ENCODE measurements at places on chromosomes 11 and 22.

DNA sequence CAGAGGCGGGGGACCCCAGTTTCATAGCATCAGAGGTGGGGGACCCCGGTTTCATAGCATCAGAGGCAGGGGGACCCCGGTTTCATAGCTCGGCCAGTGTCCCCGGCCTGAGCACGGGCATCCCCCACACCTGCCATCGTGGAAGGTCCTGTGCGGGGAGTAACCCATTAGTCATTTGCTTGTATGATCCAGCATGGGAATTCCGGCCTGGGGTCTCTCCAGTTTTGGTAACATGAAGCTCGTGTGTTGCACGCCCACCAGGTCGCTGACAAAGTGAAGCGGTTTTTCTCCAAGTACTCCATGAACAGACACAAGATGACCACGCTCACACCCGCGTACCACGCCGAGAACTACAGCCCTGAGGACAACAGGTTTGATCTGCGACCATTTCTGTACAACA is 29.0 kb upstream of the KRTAP5-7 start:
- H3K27me3 ChIP-seq: no peaks in the 10 kb centered on the region
- H3K4me3 ChIP-seq: no peak overlapping the region
- no peak for DNase-seq
- H3K36me3 ChIP-seq: peaks cover 67% of the 10 kb centered on the region
- peaks cover 2% of the 10 kb centered on the region for H3K4me1 ChIP-seq

DNA sequence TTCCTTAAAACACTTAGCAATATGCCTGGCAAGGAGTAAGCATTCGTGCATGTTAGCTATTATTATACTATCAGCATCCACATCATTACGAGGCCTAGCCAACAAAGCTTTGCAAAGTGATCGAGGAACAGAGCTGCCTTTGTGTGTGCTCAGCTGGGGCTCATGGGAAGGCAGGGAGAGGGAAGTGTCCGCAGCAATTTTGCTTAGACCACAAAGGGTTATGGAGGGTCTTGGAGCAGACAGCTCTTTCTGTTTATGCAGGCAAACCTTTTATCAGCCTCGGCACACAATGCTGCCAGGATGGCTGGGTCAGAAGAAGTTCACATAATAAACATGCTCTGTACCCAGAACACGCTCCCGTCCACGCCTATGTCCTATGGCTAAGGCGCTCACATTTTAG is 10.9 kb upstream of the DKK3 start:
- no peak overlapping the region for H3K4me3 ChIP-seq
- no peak for DNase-seq
- H3K27me3 ChIP-seq: peaks cover 20% of the 10 kb centered on the region
- no peaks in the 10 kb centered on the region for H3K36me3 ChIP-seq
- H3K27ac ChIP-seq: no peak overlapping the region
- no peaks in the 10 kb centered on the region for H3K4me1 ChIP-seq

DNA sequence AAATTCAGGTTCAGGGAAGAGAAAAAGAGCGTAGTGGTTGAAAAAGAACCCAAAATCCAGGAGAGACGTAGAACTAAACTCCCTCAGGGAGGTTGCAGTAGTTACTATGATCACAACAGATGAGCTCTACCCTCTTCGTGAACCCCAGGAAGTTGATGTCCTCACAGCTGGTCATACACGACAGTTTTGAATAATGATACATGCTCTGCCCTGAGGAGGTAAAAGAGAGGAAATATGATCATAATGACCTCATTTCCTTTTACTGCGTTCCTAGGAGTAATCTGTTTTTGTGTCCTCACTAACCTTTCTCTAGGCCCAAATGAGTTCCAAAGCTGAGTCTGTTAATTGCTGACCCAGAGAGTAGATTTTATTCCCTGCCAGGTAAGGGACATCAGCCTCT is 1.3 kb downstream of the PATE2 start:
- no peak overlapping the region for H3K27ac ChIP-seq
- peaks cover 7% of the 10 kb centered on the region for H3K27me3 ChIP-seq
- DNase-seq: no peak
- H3K4me1 ChIP-seq: no peaks in the 10 kb centered on the region
- no peak overlapping the region for H3K4me3 ChIP-seq

DNA sequence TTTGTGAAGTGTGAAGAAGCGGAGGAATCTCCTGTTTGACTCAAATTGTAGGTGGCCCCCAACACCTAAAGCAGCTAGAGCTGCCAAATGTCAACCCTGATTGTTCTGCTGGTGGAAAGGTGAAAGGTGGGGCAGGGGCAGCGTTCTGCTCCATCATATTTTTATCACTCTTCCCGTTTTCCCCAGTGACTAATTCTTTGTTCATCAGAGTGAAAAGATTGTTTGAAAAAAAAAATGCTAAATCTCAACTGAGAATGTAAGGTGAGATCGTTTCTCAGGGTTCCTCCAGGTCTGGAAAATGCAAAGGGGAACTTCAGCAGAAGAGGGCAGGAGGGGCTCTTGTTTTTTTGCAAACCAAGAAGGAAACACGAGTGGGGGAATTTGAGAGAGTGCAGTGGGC is 137.7 kb downstream of the MN1 start:
- H3K4me1 ChIP-seq: no peaks in the 10 kb centered on the region
- H3K27me3 ChIP-seq: peaks cover 3% of the 10 kb centered on the region
- H3K4me3 ChIP-seq: no peak overlapping the region
- no peak for DNase-seq
- no peak overlapping the region for H3K27ac ChIP-seq

DNA sequence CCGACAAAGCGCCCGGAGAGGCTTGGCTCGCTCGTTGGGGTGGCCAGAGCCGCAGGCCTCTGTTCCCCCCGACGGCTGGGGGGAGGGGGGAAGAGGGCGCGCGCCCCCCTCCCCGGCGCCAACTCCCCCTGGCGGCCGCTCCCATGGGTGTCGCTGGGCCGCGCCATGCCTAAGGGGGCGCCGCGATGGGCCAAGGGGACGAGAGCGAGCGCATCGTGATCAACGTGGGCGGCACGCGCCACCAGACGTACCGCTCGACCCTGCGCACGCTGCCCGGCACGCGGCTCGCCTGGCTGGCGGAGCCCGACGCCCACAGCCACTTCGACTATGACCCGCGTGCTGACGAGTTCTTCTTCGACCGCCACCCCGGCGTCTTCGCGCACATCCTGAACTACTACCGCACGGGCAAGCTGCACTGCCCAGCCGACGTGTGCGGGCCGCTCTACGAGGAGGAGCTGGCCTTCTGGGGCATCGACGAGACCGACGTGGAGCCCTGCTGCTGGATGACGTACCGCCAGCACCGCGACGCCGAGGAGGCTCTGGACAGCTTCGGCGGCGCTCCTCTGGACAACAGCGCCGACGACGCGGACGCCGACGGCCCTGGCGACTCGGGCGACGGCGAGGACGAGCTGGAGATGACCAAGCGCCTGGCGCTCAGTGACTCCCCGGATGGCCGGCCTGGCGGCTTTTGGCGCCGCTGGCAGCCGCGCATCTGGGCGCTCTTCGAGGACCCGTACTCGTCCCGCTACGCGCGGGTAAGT is 1.4 kb downstream of the KCNC1 start:
- H3K4me3 ChIP-seq: no peak overlapping the region
- peaks cover 4% of the 10 kb centered on the region for H3K4me1 ChIP-seq
- peaks cover 21% of the 10 kb centered on the region for H3K27me3 ChIP-seq
- H3K27ac ChIP-seq: no peak overlapping the region
- DNase-seq: no peak

GRCh38 chr11:122791411-122791810 is 46.9 kb upstream of the CRTAM start:
- DNase-seq: no peak
- H3K36me3 ChIP-seq: peaks cover 3% of the 10 kb centered on the region
- H3K27me3 ChIP-seq: no peaks in the 10 kb centered on the region
- peaks cover 4% of the 10 kb centered on the region for H3K4me1 ChIP-seq

GRCh38 chr11:75320643-75321042 is 30.8 kb downstream of the ARRB1 start:
- H3K27ac ChIP-seq: no peak overlapping the region
- DNase-seq: no peak
- no peak overlapping the region for H3K4me3 ChIP-seq
- no peaks in the 10 kb centered on the region for H3K36me3 ChIP-seq
- H3K4me1 ChIP-seq: peaks cover 5% of the 10 kb centered on the region

DNA sequence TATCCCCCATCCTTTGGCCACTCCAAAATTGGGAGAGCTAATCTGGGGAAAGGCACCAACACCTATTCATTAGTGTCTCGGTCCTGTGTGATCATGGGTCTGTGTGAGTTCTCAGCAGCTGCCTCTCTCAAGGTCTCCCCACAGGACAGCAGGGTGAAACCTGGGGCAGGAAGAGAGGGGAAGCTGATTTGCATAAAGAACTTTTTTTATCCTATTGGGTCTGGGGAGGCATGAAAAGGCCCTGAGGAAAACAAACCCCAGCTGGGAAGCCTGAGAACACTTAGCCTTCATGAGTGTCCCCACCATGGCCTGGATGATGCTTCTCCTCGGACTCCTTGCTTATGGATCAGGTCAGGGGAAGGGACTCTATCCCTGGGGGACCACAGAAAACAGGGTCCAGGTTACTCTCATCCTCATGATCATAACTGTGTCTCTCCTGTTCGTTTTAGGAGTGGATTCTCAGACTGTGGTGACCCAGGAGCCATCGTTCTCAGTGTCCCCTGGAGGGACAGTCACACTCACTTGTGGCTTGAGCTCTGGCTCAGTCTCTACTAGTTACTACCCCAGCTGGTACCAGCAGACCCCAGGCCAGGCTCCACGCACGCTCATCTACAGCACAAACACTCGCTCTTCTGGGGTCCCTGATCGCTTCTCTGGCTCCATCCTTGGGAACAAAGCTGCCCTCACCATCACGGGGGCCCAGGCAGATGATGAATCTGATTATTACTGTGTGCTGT is 116.0 kb upstream of the TOP3B start:
- no peaks in the 10 kb centered on the region for H3K27me3 ChIP-seq
- H3K4me3 ChIP-seq: peak overlapping the region; percentile 76
- H3K4me1 ChIP-seq: peaks cover 25% of the 10 kb centered on the region
- H3K36me3 ChIP-seq: peaks cover 40% of the 10 kb centered on the region
- H3K27ac ChIP-seq: peak overlapping the region; percentile 88
- DNase-seq: no peak

DNA sequence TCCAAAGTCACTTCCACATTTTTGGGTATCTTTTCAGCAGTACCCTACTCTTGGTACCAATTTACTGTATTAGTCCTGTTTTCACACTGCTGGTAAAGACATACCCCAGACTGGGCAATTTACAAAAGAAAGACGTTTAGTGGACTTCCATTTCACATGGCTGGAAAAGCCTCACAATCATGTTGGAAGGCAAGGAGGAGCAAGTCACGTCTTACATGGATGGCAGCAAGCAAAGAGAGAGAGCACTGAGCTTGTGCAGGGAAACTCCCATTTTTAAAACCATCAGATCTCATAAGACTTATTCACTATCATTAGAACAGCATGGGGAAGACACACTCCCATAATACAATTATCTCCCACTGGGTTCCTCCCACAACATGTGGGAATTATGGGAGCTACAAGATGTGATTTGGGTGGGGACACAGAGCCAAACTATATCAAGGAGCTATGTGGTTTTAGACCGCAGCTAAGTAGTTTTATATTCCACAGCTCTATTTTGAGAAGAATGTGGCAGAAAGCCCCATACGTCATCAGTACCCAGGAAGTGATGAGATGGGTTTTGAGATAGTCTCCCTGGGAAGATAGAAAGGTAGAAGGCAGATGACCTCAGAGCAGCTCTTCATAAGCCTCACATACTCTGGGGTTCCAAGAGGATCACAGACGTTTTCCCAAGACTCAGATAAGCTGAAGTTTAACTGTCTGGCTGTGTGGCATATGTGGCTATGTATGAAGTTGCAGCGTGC is 96.3 kb downstream of the APIP start:
- peaks cover 13% of the 10 kb centered on the region for H3K27me3 ChIP-seq
- no peak overlapping the region for H3K4me3 ChIP-seq
- no peak for DNase-seq
- H3K27ac ChIP-seq: no peak overlapping the region
- peaks cover 2% of the 10 kb centered on the region for H3K36me3 ChIP-seq

GRCh38 chr11:102260241-102260640 is 57.0 kb upstream of the BIRC3 start:
- no peak for DNase-seq
- H3K27me3 ChIP-seq: peaks cover 2% of the 10 kb centered on the region
- H3K4me3 ChIP-seq: no peak overlapping the region
- H3K4me1 ChIP-seq: no peaks in the 10 kb centered on the region
- no peaks in the 10 kb centered on the region for H3K36me3 ChIP-seq

- peaks cover 4% of the 10 kb centered on the region for H3K27me3 ChIP-seq
- no peaks in the 10 kb centered on the region for H3K4me1 ChIP-seq
- H3K4me3 ChIP-seq: no peak overlapping the region
- H3K36me3 ChIP-seq: no peaks in the 10 kb centered on the region
Observed at GRCh38 chr22:27668828-27669797, 132.4 kb downstream of the MN1 start.

DNA sequence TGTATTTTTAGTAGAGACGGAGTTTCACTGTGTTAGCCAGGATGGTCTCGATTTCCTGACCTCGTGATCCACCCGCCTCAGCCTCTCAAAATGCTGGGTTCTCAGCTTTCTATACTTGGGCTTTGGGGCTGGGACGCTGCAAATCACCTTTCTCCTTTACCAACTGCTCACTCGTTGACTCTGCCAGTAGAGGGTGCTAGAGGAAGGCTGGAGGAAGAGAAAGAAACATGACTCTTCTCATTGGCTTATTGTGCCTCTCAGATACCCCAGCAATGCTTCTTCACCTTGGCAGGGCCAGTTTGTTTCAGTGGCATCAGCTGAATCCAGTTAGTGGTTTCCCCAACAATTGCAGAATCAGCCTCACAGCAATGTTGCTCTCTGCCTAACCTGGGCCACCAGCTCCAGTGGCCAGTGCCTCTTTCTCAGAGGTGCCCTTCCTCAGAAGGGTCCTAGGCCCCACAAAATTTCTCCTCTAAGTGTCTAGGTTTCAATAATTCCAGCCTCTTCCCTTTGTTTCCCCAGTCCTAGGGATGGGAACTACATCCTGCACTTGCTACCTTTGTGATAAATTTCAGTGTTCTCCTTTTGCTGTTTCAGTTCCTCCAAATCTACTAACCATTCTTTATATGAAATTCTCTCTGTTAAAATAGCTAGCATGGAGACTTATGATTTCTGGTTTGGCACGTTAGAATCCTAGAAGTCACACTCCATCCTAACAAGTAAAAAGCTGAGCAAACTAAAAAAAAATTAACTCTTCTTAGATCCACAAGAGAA is 71.5 kb upstream of the VSTM5 start:
- no peaks in the 10 kb centered on the region for H3K4me1 ChIP-seq
- peaks cover 22% of the 10 kb centered on the region for H3K27me3 ChIP-seq
- DNase-seq: no peak
- H3K36me3 ChIP-seq: no peaks in the 10 kb centered on the region

GRCh38 chr11:95599959-95600586 is 189.5 kb downstream of the FAM76B start:
- H3K4me3 ChIP-seq: no peak overlapping the region
- H3K27me3 ChIP-seq: no peaks in the 10 kb centered on the region
- peaks cover 2% of the 10 kb centered on the region for H3K4me1 ChIP-seq
- H3K36me3 ChIP-seq: no peaks in the 10 kb centered on the region
- H3K27ac ChIP-seq: no peak overlapping the region
